Cardiac septum (tissue), 1 donor: ENCODE measurements at places on chromosomes 13 and 19. TPM values are rescaled to one million over a fixed set of nuclear protein-coding genes. Genes with fewer than 3 reads are reported as not detected.

GRCh38 chr19:16376649-16377048 lies 52.0 kb downstream of the KLF2 start:
- no peak for DNase-seq

DNA sequence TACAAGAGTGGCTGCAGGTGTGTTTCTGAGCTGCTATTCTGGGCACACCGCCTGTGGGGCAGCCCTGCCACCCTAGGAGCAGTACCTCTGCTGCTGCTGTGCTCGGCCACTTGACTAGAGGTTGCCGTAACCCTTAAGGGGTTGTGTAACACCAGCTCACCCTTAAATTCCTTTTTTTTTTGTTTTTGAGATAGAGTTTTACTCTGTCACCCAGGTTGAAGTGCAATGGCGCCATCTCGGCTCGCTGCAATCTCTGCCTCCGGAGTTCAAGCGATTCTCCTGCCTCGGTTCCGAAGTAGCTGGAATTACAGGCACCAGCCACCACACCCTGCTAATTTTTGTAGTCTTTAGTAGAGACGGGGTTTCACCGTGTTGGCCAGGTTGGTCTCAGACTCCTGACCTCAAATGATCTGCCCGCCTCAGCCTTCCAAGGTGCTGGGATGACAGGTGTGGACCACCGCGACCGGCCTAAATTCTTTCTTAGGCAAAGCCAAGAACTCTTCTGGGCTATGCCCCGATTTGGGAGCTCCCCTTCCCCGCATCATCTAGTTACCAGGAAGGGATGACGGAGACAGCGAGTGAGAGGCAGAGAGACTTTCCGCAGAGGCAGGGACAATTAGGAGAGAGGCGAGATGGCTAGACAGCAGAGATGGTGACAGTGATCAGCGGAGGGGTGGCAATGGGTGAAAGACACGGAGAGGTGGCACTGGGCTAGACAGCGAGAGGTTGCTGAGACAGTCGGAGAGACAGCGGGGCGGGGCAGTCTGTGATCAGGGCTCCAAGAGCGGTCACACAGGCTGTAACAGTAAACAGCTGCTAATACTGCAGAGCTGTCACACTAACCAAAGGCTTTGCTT lies 4.4 kb upstream of the LILRA5 start:
- no peak for DNase-seq

DNA sequence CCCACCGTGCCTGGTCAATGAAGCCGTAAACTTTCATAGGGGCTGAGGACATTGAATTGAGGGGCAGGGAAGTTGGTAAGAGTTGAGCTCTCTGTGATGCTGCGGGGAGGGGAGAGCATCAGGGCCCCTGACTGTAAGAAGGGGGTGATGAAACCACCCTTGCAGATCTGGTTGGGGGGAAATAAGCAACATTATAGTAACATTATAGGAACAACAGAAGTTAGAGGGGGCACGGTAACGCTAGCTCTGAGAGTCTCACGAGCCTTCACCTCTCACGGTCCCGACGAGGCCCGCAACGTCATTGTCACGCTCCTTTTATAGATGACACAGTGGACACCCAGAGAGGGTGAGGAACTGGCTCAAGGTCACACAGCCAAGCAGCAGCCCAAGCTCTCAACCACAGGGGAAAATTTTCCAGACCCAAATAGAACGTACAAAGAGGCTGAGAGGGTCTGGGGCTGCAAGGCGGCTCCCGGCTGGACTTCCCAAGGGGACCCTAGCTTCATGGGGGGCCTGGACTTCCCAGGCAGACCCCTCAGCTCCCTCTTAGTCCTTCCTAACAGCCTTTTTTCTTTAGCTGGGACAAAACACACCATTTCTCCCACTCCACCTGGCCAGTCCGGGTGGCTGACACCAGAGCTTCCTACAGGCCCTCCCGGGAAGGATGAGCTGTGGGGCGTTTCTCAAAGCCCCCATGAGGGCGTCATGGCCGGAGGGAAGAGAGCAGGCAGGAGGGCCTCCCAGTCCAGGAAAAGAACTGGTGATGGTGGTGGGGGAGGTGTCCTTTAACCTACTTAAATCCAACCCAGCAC lies 4.1 kb downstream of the TLE5 start:
- no peak for DNase-seq

Gene MEDAG
- 11.7 TPM for total RNA-seq

DNA sequence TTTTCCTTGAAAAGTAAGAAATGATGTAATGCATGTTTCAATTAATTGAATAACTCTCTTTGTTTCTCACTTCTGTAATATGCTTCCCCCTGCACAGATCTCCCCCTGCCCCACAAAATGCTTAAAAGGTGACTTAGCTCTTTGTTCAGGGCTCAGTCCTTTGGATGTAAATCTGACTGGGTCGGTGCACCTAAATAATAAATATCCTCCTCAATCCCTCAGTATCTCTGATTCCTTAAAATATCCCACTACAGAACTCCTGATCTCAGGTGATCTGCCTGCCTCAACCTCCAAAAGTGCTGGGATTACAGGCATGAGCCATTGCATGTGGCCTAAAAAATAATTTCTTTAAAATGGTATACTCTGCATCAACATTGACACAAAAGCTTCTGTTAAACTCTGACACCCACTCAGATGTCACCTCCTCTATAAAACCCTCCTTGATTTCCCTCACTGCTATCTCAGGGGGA lies 107.0 kb downstream of the ZNF429 start:
- DNase-seq: no peak

Gene METTL21C
- not detected for total RNA-seq

- DNase-seq: peak; percentile 98
These were observed at the start of gene ZNF528 for GRCh38 chr19:52397310-52398080. TSS of gene ZNF528 (plus strand) at chr19:52397849. CDS start at chr19:52402014, 4,165 bp downstream.

Gene BEST2
- not detected for total RNA-seq

Gene BORA
- 0.54 TPM for total RNA-seq

Gene SLC25A23
- total RNA-seq: 143 TPM

Gene ZNF536
- 11.9 TPM for total RNA-seq

Gene ZMYM2
- 55.1 TPM for total RNA-seq

DNA sequence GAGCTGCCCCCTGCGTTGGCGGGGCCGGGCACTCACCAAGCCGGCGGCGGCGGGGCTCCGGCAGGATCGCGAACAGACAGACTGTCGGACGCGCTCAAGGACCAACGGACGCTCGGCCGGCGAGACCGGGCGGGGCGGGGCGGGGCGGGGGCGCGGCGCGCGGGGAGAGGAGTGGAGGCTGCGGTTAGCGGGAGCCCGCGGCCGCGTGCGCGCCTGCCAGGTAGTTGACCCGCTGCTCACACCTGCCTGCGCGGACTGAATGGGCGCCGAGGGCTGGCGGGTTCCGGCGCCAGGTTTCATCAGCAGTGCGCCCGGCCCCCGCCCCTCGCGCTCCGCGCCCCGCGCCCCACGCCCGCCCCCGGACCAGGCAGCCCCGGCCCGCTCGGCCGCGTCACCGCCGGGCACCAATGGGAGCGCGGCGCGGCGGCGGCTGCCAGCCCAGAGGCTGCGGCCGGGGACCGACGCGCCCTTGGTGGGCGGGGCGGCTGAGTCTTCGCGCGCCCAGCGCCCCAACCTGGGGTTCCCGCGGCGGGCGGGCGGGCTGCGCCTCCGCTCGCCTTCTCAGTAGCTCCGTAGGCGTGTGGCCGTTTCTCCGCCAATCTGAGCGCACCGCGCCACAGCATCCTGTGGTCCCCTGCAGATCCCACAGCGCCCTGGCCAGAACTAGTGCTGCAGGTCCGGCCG lies at the start of gene SLC7A1:
Gene SLC7A1 (minus strand): TSS at position 309 of the 684 bp plus-strand sequence. CDS start 59,500 bp downstream, outside the sequence.
- peak; percentile 83 for DNase-seq

- DNase-seq: no peak
These were observed 87.4 kb upstream of the UBL3 start for GRCh38 chr13:29937841-29938240.

Gene PODNL1
- 3.5 TPM for total RNA-seq

Gene NCR1
- not detected for total RNA-seq

Gene SERP2
- 7.9 TPM for total RNA-seq

DNA sequence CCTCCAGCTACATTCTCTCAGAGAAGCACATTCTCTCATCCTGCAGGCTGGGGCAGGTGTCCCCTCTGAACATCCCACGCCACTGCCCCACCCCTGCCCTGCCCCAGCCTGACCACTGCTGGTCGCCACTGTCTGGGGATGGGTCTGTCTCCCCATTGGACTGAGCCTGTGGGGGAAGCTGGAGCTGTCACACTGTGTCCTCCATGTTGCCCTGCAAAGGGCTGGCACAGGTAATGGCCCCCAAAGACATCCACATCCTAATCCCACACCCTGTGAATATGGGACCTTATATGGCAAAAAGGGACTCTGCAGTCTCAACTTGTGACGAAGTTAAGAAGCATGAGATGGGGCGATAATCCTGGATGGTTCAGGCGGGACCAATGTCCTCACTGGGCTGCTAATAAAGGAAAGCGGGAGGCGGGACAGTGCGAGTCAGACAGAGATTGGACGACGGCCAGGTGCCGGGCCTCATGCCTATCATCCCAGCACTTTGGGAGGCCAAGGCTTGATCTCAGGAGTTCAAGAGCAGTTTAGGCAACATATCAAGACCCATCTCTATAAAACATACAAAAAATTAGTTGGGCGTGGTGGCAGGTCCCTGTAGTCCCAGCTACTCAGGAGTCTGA lies 9.1 kb downstream of the AP2S1 start:
- DNase-seq: peak; percentile 84

DNA sequence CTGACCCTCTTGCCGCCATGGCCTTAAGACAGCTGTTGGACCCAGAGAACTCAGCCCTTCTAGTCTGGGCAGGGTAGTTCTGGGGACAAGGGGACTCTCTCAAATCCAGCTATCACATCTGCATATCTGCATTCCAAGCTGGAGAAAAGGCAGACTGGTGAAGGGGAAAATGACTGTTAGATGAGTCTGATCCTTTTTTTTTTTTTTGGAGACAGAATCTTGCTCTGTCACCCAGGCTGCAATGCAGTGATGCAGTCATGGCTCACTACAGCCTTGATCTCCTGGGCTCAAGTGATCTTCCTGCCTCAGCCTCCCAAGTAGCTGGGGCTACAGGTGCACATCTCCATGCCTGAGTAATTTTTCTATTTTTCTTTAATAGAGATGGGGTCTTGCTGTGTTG lies 114.3 kb downstream of the SIPA1L3 start:
- no peak for DNase-seq

- peak; percentile 82 for DNase-seq
These were observed 6.0 kb downstream of the SYCE2 start for GRCh38 chr19:12913011-12913561.

- no peak for DNase-seq
These were observed 244.5 kb downstream of the EFNB2 start for GRCh38 chr13:106291006-106291405.

DNA sequence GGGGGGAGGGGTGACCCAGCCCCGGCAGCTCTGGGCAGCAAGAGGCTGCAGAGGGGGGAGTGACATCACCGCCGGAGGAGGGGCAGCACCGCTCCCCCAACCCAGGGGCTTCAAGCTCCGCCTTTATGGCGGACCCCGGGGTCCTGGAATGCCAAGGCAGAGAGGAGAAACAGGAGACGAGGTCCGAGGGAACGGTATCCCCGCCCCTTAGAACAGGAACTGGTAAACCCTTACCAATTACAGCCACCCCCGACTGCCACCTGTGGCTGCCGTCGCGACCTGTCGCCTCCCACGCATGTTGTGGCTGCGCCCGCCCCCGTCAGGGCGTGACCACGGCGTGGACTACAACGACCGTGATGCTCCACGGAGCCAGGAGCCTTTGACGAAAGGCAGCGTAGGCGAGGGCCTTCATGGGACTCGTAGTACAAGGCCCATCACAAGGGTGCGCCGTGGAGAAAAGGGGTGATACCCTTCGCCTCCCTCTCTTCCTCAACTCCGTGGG lies 4.1 kb upstream of the KCNC3 start:
- peak; percentile 92 for DNase-seq

DNA sequence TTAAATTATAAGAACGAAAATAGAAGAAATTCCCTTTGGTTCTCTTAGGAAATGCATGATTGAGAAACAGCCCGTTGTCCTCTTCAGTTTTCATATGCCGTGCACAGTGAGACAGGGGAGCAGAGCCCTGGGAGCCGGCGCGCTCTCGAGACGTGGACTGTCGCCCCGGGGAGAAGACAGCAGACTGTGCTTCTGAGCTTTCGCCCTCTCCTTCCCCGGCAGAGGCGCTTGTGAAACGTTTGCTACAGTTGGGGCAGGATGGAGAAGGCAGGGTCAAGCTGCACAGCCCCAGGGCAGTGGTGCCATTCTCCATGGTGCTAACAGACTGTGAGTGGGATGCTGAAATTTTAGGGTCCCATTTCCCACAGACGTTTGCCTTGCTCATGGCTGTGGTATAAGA lies 192.2 kb upstream of the KL start:
- DNase-seq: no peak

Gene TNFSF9
- total RNA-seq: not detected

DNA sequence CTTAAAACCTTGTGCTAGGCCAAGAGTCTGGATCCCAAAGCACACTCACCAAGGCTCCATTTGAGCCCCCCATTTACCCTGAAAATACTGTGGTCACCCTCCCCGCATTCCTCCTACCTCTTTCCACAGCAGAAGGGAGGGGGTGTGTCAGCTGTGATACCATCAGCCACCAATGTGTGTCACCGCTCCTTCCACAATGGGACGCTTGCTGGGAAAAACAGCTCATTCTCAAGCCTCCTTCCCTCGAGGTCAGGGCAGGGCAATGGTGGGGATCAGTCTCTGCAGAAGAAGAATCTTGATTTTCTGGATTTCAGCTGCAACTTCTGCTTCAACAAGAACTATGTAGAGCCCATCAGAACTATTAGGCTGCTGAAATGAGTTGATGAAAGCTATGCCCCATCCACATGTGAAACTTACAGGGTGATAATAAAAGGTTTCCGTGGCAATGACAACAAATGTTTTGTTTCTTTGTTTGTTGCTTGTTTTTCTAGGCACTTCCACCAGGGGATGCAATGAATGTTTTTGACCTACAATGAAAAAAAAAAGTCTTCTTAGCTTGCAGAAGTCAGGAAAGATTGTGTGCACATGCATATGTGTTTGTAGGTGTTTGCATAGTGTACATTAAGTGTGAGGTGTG lies 26.4 kb upstream of the ZNF507 start:
- no peak for DNase-seq

Gene INTS6
- 32.9 TPM for total RNA-seq

DNA sequence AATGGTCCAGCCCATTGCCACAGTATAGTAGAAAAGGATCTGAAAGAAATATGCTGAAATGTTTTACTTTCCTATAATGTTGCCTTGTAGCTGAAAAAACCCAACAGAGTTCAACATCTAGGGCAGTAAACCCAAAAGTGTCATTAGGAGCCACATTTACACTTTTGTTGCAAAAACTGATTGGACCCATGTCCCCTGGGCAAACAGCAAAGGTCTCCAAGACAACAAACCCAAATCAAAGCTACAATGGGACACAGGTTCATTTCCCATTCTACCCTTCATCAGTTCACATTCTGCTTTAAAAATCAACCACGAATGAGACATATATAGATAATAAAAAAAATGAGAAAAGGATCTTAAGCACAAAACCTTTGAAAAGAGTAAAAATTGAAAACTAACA lies 744.8 kb downstream of the PCDH17 start:
- no peak for DNase-seq

DNA sequence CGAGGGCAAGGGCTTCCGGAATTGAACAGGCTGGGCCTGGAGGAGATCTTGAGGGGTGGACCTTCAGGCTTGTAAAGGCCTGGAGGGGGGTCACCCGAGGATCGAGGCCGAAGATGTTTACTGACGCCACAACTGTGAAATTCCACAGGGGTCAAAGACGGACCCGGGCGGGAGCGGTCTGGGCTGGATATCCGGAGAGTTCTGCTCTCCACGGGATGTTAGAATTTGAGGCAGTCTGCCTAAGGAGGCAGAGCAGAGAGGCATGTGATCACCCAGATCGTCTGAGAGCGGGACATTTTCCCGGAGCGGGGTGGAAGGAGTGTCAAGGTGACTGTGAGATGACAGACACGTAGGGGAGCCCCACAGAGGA lies 13.2 kb downstream of the KLHL26 start:
- DNase-seq: no peak

- no peak for DNase-seq
These were observed 320.1 kb downstream of the ZNF536 start for GRCh38 chr19:30692181-30692811.

Gene KCNN1
- 0.19 TPM for total RNA-seq
